ENCODE measurements at places on chromosomes 12 and 14.
A peak's percentile ranks its signal among the peaks of the same experiment; 100 is the strongest.

DNA sequence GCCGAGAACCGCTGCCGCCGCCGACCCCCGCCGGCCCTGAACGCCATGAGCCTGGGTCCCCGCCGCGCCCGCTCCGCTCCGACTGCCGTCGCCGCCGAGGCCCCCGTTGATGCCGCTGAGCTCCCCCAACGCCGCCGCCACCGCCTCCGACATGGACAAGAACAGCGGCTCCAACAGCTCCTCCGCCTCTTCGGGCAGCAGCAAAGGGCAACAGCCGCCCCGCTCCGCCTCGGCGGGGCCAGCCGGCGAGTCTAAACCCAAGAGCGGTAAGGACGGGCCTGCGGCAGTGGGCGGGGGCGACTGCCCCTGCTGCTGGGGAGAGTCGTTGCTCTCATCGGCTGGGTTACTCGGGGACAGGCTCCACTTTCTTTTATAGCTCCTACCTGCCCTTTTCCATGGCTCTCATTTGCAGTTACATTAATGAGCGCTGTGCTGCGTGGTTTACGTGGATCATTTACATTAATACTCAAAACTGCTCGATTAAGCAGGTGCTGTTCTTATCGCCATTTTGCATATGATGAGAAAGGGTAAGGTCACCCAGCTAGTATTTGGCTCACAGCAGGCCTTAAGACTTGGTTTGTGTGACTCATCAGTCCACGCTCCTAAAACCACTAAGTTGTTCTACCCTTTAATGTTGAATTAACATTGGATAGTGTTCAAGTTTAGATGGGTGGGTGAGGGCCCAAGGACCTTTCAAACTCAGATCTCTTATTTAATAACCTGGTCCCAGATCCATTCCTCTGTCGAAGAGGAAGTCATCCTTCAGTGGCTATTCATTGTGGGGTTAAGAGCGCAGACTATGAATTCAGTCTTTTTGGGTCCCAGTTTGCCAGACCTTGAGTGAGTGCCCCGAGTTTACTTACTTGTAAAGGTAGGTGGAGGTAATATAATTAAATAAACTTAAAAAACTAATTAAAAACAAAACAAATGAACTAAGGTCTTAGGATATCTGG lies 823 bp downstream of the RNF10 start:
- no peak for DNase-seq

DNA sequence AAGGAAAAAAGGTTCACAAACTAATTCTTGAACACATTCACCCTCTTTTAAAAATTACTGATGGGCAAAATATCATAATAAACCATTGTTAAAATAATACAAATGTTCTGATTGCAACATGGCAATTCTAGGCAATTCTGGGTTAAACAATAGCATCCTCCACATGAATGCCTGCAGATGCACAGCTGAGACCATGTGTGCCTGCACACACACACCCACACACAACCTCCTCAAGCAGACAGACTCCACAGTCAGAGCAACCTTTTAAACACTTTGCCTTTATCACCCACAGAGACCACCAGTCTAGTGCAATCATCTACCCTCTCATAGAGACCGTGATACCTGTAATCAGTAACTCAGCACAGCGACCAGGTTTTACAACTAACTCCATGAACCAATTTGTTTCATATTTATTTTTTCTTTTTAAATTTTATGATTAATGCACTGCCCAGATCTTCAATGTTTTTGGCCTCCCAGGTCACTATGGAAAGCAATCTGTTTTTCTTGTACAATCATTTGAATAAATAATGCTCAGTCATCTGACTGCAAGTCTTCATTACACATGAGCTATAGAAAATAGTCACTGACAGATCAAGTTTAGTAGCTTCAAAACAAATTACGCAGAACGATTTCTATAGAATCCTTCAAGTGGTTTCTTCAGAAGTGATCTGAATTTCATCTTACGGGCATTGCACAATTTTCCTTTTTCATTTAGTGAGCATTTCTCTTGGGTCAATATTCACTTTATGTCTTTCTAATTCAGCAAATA lies 105.8 kb downstream of the PRKD1 start:
- no peak for DNase-seq

DNA sequence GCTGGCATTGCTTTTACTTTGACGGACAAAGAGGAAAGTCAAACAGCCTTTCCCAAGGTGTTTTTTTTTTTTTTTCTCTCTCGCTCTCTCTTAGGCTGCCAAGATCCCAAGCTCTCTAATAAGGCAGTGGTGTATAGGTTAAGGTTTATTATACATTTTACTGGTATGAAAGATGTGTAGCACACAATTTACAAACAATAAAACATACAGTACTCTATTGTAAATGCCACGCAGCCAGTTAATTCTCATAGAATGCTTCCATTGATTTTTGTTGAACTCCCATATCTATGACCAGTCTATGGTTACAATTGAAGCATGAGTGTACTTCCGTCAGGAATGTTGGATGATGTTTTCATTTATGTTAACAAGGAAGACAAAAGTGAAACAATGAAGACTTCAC lies 106.4 kb upstream of the GSC start:
- DNase-seq: no peak

DNA sequence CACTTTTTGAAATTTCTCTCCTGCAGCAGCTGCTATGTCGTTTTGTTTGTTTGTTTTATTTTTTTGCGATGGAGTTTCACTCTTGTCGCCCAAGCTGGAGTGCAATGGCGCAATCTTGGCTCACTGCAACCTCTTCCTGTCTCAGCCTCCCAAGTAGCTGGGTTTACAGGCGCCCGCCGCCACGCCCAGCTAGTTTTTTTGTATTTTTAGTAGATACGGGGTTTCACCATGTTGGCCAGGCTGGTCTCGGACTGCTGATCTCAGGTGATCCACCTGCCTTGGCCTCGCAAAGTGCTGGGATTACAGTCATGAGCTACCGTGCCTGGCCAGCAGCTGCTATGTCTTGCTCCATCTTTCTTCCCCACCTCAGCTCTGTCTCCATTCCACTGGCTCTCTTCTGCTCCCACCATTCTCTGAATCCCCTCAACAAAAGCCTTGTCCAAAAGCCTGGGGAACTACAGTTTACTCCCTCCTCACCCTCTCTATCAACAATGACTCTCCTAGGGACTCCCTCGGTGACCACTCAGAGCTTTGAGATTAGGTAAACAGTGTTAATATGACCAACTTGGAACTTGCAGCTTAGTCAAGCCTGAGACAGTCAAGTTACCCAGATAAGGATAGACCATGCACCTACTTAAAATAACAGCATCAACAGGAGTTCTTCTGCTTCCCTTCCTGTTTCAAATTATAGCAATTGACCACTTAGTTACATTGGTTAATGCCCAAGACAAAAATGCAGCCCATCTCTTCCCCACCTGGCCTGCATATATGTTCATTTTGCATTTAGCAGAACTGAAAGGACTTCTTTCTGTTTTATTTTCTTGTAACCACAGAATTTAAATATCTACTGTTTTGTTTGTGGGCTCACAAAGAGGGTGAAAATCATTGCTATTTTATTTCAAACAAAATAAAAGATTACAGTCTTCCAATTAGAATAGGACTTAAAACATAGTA lies 189.0 kb upstream of the AMIGO2 start:
- DNase-seq: no peak

GRCh38 chr14:98018628-98019027 lies 1221.4 kb downstream of the VRK1 start:
- no peak for DNase-seq

DNA sequence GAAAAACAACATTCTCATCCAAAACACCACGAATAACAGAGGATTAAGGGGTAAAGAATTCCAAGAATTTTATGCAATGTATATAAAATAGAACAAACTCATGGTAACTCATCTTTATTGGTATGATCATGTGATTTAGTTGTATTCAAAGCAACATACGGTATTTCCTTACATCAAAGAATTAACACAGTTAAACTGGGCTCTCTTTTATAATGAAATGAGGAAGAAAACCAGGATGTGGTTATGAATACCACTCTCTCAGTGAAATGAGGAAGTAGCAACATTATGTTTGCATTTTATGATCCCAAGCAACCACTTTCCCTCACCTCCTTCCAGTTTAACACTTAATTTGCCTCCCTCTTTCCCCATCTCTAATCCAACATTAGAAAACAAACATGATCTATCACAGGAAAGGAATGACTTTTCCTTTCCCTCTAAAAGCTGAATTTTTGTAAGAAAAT lies 22.9 kb downstream of the SPTLC2 start:
- DNase-seq: no peak

GRCh38 chr12:64824130-64824499 lies 332 bp upstream of the TBC1D30 start:
- no peak for DNase-seq

DNA sequence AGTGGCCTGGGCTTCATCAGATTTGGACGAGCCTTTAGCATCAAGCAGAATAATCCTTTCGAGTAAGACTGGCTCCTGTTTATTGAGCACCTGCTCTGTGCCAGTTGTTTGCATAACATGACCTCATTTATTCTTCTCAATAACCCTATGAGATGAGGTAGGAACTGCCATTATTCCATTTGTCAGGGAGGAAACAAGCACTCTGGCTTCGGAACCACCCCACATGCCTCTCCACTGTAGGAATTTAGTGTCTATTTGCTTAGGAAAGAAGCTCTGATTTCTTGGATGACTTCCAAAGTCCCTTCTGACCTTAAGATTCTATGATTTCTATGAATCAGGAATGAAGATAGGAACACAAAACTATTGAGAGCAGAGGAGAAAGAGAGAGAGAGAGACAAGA lies 11.0 kb downstream of the SAMD4A start:
- no peak for DNase-seq

- no peak for DNase-seq
These were observed 374.7 kb downstream of the ALG10 start for GRCh38 chr12:34396861-34397590.

- no peak for DNase-seq
These were observed 4.6 kb downstream of the FOXJ2 start for GRCh38 chr12:8037046-8037663.

- DNase-seq: peak; percentile 75
These were observed 33.5 kb downstream of the MAP1LC3B2 start for GRCh38 chr12:116592731-116593130.

DNA sequence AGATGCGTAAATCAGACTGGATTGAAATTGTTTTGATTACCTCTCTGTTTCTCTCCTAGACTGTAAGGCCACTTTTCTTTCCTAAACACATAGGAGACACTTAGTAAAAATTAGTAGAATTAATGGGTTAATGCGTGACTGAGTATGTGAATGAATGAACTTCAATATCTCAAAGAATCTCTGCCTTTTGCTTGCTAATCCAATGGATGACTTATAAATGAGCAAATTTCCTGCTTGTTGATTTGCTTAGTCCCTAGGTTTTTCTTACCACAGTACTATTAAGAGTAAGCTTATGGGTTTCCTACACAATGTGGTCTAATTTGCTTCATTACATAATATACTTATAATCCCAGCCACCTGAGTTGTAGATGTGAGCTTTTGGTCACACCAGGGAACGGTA lies 164.1 kb downstream of the SRGAP1 start:
- no peak for DNase-seq

DNA sequence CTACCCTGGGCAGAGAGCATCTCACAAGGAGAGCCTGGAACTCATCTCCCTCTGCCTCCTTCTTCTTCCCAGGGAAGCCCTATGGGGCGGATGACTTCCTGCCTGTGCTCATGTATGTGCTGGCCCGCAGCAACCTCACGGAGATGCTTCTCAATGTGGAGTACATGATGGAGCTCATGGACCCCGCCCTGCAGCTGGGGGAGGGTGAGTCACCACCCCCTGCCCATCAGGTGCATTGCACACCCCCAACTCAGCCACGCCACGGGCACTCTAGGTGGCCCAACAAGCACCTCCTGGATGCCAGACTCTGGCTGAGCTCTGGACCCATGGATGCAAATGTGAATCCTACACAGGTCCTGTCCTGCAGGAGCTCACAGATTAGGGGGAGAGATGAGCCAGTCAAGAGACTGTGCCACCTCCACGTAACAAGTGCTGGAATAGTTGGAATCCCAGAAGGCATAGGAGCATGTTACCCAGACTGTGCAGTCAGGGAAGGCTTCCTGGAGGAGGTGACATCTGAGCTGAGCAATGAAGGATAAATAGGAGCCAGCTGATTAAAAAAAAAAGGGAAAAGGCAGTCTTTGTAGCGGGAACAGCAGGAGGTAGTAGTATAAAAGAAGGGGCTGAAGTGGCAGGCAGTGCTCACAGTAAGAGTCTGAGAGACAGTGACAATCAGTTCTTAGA lies 71.9 kb downstream of the LGMN start:
- DNase-seq: no peak

- no peak for DNase-seq
These were observed 66.8 kb downstream of the TGFB3 start for GRCh38 chr14:75915045-75915444.

- no peak for DNase-seq
These were observed 28.3 kb downstream of the MLXIP start for GRCh38 chr12:122106843-122107242.

Measured in AG09319 (cell line).